ENCODE measurements at places on chromosomes 2 and 18.

GRCh38 chr18:57837917-57838548 is 34.9 kb upstream of the ATP8B1 start:
- DNase-seq = no peak

DNA sequence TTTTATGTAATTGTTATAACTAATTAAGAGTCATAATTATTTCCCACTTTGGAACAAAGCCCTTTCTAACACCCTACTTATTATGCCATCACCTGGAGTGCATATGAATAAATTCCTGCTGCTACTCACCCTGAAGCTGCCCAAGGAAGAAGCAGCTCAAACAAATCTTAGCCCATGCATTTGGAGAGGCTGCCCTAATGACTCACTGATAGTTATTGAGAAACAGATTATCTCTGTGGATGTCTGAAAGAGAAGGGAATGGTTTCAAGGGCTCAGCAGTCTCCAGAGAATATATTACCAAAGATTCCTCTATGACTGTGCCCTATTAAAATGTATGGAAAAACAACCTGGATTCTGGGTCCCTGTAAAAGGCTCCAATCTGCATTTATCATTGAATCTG is 81.0 kb downstream of the GPR39 start:
- no peak for DNase-seq

- DNase-seq = no peak
Measured at GRCh38 chr18:31667185-31667584, 17.2 kb downstream of the B4GALT6 start.

- no peak for DNase-seq
Measured at GRCh38 chr18:48910972-48911545, 39.7 kb downstream of the SMAD7 start.

DNA sequence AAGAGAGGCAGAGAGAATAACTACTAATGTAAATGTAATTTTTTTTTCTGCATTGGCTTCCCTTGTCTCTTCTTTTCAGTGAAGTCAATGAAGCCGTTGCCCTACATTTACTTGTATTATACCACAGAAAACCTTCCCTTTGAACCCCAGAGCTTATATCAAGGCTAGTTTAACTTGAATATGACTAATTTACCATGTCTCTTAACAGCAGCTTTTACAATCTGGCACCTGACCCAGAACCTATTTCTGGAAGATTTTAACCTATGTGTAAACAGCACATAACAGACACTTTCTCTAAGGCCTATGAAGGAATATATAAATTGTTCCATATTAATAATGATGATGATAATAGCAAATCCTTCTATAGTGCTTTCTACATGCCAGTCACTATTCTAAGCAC is 580.5 kb upstream of the NXPH2 start:
- no peak for DNase-seq

DNA sequence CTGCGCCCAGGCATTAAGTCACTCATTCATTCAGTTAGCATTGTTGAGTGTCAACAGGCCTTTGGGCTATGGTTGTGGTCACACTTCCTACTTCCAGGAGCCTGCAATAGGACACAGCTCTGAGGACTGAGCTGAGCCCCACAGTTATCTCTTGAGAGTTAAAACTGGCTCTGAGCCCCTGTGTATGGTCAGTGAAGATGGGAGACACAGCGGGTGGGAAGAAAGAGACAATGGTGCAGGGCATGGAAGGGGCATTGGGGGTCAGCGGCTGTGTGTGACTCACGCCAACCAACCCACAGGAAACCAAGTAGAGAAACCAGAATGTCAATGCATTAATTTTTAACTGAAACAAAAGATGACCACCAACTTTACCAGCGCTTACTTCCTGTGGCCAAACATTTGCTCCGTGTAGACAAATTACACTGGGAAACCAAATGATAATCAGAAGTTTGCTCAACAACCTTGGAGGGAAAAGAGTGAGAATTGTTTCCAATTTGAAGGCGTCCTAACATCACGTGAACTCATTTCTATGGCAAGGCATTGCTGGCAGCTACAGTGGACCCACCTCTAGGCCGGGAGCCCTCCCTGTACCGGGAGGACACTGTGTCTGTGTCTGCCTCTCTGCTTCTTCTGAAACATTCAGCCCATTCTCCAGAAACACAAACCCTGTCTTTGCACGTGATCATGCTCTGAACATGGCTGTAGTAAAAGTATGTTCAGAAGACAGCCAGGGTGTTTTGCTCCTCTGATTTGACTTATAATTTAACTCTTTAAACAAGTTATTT is 212.0 kb upstream of the ID2 start:
- DNase-seq = no peak

DNA sequence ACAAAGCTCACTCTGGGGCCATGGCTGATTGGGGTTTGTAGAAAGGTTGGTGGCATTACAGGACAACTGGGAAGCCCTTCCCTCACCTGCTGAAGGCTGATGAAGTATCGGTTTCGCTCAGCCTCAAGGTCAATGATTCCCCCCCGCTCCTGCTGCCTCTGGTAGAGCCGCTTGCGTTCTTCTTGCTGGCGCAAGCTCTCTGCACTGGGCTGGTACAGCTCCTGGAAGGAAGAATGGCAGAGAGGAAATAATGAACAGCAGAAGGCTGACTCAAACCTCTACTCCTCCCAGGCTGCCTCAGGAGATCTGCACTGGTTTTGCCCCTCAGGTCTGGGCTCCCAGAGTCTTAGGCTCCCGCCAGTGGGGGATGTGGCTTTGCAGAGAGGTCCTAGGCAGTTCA is 5.2 kb downstream of the BCS1L start:
- DNase-seq = no peak

DNA sequence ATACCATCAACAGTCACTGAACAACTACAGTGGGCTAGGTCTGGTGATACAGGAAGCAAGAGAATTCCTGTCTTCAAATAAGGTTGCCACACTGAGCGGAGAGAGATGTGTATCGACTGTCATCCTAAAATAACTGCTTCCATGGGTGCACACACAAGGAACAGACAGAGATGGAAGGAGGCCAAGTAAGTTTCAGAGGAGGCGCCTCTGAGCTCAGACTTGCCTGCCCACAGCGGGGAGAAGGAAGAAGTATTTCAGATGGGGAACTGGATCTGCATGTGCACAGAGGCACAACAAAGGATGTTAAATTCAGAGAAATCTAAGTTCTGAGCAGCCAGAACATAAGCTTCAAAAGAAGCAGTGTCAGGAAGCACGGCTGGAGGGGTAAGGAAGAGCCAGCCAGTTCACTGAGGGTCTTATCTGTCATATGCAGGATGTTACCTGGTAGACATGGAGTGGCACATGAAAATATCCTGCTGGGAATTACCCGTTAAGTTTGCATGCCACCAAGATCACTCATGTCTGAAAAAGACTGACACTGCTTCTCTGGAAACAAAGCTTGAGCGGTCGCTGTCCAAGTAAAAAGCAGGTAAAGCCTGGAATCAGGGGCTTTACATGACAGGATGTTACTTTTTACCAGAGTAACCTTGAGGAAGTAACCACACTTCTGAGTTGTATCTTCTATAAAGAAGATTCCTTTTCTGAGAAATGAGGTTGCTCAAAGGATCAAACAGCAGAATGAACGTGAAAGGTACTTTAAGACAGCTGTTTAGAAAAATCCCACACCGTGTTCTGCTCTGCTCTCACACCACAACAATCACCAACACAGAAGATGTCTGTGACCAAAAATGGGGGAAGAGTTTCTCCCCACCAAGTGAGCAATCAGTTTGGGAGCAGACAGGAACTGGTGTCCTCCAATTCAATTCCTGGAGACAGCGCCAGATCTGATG is 260.2 kb downstream of the NBAS start:
- DNase-seq = no peak

- peak; percentile 15 for DNase-seq
Measured at GRCh38 chr18:23259701-23260681, 124.7 kb downstream of the CABLES1 start.

DNA sequence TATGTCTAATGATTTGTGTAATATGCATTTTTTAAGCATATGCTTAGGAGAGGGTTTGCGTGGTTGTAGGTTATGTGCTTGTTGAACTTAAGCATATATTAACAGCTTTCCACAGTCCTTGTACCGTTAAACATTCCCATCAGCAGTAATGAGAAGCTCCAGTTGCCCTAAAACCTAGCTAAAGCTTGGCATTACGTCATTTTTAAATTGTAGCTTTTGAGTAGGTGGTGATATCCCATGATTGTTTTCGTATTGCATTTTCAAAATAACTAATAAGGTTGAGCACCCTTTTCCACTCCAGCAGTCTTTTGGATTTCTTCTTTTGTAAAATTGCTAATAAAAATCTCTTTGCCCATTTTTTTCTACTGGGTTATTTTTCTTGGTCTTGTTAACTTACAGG is 453.1 kb upstream of the GCFC2 start:
- DNase-seq = no peak

DNA sequence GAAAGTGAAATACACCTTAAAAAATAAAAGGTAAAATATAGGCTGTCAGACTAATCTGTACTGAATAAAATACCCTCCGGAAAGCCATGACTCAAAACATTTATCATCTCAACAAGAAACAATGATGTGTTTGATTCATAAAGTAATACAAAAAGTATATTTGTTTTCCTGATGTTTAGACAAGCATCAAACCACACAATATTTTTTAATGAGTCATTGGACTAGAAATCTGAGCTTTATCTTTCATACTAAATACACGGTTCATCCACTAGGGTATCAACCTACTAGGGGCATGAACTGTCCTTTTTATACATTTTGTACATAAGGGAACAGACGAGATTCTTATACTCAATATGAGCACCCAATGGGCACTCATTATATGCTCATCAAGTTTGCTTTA is 31.3 kb downstream of the CD226 start:
- DNase-seq = no peak

DNA sequence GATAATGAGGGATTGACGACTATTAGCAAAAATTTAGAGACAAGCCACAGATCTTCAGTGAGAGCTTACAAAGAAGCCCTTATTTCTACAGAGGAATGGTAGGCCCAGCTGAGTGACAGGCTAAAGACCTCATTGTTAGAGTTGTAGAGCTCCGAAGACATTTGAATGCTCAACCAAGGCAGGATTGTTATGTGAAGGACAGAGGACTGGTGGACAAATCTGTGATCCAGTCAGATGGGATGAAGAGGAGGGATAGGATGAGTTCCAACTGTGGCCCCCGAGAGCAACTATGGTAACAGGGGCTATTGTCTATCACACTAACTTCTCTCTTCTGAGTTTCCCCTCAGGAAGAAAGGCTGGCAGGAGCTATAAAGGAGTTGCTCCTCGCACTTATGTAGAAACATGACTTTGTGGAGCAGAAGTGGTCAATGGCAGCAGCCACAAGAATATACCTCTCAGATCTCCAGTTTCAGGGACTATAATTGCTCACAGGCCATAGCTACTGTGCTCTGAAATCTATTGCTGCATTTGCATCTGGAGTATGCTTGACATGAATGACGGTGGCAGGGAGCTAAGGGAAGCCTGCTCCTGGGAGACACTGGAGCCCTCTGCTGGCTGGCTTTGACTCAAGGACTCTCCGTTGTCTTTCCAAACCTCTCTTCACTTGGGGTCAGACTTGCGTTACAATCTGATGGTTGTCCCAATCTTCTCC is 50.3 kb upstream of the GREB1L start:
- DNase-seq = no peak
